ENCODE measurements at places on chromosomes 3 and 15. TPM values are rescaled to one million over a fixed set of nuclear protein-coding genes. Genes with fewer than 3 reads are reported as not detected.
A peak's percentile ranks its signal among the peaks of the same experiment; 100 is the strongest.

DNA sequence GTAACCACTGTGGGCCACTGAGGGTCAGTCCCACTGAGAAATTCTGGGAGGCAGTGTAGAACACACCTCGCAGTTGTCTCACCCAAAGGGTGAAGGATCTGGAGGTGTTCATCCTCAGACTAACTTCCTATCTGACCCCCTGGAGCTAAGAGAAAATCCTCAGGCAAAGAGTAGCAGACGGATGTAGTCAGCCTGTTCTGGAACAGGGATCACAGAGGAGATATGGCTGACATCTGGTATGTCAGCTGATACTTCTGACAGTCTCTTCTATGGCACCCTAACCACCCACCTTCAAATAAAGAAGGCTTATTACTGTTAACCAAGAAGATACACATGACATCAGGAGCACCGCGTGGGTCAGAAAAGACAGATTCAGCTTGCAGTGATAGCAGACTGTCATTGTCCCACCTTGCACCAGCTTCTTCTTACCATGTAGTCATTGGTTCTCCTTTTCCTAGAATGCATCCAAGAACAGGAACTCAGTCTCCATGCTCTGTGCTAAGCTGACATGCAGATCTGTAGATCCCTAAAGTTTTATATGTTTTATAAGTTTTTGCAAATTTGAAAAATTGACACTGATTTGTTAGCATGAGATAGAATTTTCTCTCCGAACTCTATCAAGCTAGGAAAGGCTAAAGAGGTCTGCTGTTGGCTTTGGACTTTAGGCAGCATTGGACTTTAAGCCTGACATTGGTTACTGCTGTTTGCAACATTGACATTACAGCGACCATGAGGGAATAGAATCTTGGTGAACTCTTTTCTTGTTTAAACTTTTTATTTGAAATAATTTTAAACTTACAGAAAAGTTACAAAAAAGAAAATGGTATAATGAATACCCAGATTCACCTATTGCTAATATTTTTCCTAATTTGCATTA is 60.4 kb downstream of the KBTBD12 start:
- DNase-seq: no peak

DNA sequence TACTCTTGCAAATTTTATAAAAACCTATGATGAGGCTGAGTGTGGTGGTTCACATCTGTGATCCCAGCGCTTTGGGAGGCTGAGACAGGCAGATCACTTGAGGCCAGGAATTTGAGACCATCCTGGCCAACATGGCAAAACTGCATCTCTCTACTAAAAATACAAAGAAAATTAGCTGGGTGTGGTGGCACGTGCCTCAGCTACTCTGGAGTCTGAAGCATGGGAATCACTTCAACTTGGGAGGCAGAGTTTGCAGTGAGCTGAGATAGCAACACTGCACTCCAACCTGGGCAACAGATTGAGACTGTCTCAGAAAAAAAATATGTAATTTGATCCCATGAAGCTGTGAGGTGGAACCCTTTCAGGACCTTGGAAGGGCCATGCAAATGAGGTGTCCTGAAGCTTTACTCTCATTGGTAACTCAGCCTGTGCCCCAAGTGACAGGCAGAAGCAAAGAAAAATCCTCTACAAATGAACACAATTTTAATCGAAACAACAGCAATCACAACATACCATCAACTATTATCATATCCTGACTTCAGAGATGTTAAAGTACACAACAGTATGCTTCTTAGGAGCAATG is 84.6 kb upstream of the CDV3 start:
- DNase-seq: no peak

The LRRC31 gene
- total RNA-seq: not detected

DNA sequence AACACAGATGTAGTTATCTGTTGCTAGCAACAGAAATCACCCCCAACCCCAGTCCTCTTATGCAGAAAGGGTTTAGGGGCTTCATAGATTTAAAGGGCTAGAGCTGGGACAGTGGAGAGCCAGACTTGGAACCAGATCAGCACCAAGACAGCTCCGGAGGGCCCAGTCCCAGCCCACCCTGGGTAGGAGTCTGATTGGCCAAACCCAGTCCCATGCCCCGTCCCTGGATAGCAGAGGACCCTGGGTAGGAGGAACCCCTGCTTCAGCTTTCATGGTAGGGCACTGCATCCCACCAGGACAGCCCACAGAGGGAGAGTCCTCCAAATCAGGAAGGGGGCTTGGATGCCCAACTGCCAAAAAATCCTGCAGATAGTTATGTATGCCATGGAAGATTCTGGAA is 103.0 kb downstream of the CORO2B start:
- no peak for DNase-seq

DNA sequence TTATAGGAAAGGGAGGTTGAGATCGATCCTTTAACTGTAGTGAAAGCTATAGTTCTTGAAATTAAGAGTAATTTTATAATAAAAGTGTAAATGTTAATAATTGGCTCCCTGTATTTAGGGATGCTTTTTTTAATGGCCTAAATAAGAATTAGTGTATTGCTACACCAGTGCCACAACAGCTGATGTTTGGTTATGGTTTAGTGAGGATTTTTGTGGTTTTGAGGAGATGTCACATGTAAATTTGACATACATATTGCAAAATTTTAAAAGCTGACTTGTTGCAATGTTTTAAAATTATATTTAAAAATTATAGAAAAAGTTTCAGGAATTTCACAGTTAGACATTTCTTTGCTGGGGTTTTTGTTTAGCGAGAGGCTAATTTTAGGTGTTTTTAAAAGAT is 3.9 kb downstream of the TSC22D2 start:
- DNase-seq: no peak

The P2RY13 gene
- total RNA-seq: not detected

DNA sequence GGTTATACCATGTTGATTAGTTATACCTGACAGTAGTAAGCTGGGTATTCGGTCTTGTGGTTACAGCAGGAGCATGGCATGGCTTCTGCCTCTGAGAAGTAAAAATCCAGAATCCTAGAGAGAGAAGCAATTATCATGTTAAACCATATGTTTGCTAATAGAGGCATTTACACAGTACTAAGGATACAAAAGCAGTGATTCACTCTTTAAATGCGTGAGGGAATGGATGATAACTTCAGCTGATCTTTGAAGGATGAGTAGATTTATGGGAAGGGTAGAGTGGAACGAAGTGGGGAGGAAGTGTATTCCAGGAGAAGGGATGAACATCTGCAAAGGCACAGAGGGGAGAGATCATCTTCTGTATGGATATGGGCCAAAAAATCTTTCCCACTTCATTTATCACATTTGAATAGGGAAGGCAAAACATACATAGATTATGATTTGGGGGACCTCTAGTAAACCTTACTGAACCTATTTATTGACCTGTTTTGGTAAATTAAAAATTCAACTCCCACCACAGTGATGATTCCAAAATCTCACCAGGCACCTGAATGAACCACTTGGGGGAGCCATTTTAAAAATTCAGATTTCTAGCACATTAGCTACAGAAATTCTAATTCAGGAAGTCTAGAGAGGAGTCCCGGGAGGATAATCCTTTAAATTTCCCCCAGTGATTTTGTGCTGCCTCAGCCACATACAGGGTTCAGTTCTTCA is 35.1 kb downstream of the IGSF10 start:
- no peak for DNase-seq

The RCN2 gene
- total RNA-seq: 121 TPM

The ALG1L2 gene
- not detected for total RNA-seq

The GPR87 gene
- 0.23 TPM for total RNA-seq

DNA sequence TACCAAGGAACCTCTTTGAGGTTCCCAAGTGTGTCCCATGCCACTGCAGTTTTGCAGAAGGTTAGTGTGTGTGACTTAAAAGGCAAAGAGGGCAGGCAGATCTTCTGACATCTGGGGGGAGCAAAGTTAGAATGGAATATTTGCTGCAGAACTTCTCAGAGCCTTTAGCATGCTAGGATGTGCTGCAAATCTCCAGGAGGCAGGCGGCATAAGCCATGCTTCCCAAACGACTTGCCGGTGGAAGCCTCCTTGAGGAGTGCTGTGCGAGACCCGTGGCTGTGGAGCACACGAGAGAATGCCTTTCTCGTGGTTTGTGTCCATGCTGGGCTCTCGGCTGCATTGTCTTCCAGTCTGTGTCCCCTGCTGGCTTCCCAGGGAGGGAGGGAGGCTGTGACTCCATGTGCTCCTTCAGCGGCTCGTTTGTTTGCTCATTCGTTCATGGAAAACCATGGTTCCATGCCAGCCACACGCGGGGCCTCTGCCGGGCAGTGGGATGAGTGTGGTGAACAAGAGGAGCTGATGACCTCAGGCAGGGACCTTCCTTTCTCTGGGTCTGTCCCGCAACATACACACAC is 13.8 kb downstream of the HDAC11 start:
- DNase-seq: no peak

- no peak for DNase-seq
These were observed 215.4 kb downstream of the UACA start for GRCh38 chr15:70547846-70548487.

- DNase-seq: no peak
These were observed 187.3 kb upstream of the TSC22D2 start for GRCh38 chr3:150220799-150221198.

DNA sequence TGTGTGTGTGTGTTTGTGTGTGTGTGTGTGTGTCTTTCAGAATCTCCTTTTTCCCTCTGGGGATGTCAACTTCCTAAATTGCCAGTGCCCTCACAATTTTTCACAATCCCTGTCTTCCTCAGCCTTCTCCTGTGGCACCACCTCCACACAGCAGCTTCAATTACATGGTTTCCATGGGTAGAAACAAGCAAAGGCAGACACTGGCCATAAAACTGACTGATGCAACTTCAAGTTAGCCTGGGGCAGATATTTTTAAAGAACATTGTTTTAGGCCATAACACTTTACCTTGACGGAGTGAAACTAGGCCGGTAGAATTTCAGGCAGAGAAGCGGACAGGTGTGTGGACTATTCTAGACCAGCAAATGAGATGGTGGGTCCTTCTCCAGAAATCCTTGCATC is 405.8 kb upstream of the SUCLG2 start:
- DNase-seq: no peak

GRCh38 chr3:47715928-47716327 is 65.8 kb downstream of the SMARCC1 start:
- DNase-seq: peak; percentile 3

GRCh38 chr3:13002398-13003124 is 70.7 kb downstream of the IQSEC1 start:
- peak; percentile 35 for DNase-seq

- DNase-seq: peak; percentile 96
These were observed 72.6 kb downstream of the MYO1E start for GRCh38 chr15:59299929-59300617.

The PPP2R3A gene
- total RNA-seq: 7.5 TPM

The CLSTN2 gene
- total RNA-seq: 3.9 TPM

The GP5 gene
- total RNA-seq: not detected

All from H4 (cell line).